ENCODE measurements at places on chromosomes 13 and 19. TPM values are rescaled to one million over a fixed set of nuclear protein-coding genes. Genes with fewer than 3 reads are reported as not detected.

Gene PLPPR3
- polyA plus RNA-seq = 0.16 TPM

Gene NKG7
- 11.6 TPM for polyA plus RNA-seq

GRCh38 chr13:111007209-111007608 lies 92.3 kb upstream of the ANKRD10 start:
- DNase-seq = no peak

- no peak for DNase-seq
These were observed 24.8 kb downstream of the MAP4K1 start for GRCh38 chr19:38592940-38593339.

- DNase-seq = no peak
These were observed 11.7 kb downstream of the SKA3 start for GRCh38 chr13:21164631-21165030.

- no peak for DNase-seq
These were observed 398.9 kb downstream of the IRS2 start for GRCh38 chr13:109387471-109387870.

DNA sequence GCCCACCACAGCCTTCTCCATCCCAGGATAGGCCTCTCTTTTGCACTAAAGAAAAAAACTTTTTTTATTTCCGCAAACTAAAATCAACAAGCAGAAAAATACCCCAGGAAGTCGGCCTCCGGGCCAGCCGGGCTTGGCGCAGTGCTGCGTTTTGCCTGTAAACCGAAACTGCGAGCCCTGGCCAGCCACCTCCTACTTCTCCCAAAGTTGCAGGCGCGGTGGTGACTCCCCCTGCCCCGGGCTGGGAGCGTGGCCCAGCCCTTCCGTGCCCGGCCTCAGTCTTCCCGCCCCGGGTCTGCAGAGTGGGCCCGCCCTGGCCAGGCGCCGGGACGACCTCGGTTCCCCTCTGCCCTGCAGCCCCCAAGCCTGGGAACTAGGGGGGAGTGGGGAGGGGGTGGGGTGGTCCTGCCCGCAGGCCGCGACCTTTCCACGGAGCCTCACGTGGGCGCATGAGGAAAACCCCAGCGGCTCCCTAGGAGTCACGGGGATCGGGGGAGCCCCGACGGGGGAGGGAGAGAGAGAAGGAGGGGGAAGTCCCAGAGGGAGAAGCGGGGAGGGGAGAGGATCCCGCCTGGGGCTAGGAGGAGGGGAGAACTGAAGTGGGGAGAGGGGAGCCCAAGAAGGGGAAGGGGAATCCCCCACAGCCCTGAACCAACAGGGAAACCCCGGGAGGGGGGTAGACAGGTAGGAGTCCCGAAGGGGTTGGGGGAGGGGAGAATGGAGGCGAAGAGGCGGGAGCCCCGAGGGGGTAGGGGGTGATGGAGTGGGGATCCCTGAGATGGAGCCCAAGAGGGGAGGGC lies 3.0 kb downstream of the GADD45B start:
- no peak for DNase-seq

- DNase-seq = no peak
These were observed 33.8 kb downstream of the ZNF44 start for GRCh38 chr19:12260861-12261260.

- no peak for DNase-seq
These were observed 64.4 kb downstream of the POSTN start for GRCh38 chr13:37534181-37534580.

All from thymus (tissue), 14 donors.